ENCODE measurements at places on chromosomes 1 and 21.

- DNase-seq = no peak
These were observed 161.7 kb upstream of the EDN2 start for GRCh38 chr1:41646186-41646585.

GRCh38 chr1:41662765-41663437 lies 178.4 kb upstream of the EDN2 start:
- no peak for DNase-seq

- DNase-seq = no peak
These were observed 59.4 kb downstream of the SYT6 start for GRCh38 chr1:114094363-114094634.

DNA sequence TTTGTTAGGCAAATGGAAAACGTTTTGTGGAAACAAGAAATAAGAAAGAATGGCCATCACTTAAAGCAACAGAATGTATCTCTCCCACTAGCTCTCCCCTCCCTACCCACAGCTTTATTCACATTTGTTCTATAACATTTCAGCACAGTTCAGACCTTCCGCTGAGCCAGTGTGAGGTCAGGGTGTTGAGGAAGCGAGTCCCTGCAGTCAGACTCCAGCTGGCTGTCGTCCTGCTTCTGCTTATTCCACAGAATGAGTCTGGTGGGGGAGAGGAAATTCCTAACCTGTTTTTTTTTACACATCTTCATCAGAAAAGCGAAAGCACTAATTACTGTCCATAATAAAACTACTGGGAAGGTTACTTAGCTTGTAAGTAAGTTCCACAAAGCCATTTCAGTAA lies 39.0 kb downstream of the MRPL39 start:
- DNase-seq = no peak

- no peak for DNase-seq
These were observed 790 bp downstream of the RPS8 start for GRCh38 chr1:44775930-44776729.

DNA sequence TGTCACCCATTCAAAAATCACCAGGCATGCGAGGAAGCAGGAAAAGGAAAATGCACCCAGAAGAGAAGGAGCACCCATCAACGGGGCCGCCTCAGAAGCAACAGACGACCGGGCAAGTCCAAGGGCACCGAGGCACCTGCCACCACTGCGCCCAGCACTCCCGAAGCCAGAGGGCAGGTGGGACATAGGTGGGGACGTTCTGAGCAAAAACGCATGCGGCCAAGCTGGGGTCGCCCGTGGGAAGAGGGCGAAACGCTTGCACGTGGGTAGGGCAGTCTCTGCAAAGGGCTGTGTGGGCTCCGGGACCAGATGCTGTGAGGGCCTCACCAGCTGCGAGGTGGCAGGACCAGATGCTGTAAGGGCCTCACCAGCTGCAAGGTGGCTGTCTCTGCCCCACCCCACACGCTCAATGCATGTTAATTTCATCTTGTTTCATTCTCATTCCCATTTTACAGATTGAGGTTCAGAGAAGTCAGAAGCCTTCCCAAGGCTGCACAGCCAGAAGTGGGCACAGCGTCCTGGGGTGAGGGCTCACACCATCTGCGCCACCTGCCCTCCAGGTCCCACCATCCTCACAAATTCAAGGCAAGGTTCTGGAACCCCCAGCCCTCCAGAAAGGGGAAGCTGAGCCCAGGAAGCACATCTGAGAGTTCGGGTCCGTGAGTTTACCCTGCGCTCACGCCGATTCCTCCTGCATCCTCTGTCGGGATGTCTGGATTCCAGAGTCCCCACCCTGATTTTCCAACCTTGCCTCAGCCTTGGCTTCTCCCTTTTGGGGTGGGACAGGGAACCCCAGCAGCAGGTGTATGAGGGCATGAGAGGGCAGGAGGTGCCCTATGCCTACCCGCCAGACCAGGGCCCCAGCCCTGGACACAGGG lies 8.2 kb upstream of the SAMD11 start:
- no peak for DNase-seq

- peak; percentile 21 for DNase-seq
These were observed 894 bp downstream of the EPB41 start for GRCh38 chr1:28915031-28915895.

- DNase-seq = no peak
These were observed 44.2 kb upstream of the MAB21L3 start for GRCh38 chr1:116066868-116067565.

DNA sequence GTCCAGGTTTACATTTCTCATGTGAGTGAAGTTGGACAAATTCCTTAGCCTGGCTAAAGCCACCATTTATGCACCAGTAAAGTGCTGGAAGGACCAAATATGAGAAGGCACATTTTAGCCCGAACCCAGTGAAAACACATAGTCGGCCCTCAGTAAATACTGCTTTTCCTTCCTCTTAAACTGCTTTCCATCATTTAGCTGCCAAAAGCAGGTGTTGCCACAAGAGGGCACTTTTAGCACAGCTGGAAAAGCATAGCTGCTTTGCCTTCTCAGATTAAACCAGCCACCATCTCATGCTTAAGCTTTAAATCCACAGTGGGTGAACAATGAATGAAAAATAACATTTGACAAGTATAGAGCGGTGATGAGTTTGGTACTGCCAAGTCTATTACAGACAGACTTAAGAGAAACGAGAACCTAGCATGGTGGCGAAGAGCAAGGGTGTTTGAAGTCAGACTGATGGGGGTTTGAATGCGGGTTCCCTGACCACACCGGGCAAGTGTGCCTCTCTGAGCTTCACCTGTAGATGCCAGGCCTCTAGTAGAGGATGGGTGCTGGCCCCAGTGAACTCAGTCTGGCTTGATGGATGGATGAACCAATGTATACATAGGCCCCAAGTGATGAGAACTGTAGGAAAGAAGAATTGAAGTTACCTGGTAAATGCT lies 57.8 kb downstream of the SLC35D1 start:
- DNase-seq = peak; percentile 18

GRCh38 chr1:3727042-3727824 lies 25.0 kb upstream of the CCDC27 start:
- DNase-seq = no peak

- DNase-seq = no peak
These were observed 206.0 kb upstream of the USP24 start for GRCh38 chr1:55420929-55421716.

- no peak for DNase-seq
These were observed 15.7 kb downstream of the MAP3K21 start for GRCh38 chr1:233343262-233343661.

DNA sequence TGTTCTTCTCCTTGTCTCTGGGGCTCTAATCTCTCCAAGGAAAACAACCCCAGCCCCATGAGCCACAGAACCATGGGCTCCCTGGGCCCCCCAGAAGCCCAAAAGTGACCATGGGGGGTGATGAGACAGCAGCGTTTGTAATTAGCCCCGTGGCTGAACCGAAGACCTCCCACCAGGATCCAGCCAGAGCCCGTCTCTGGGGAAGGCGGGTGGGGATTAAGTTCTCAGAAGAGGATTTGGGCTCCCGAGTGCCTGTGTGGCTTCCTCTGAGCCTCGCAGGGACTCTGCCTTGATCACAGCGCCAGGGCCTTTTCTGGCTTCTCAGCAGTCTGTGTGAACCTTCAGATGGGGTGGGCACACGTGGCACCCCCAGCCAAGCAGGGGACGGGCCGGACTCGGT lies 77.0 kb downstream of the ALPL start:
- DNase-seq = no peak

GRCh38 chr1:60541831-60542532 lies 468.4 kb upstream of the C1orf87 start:
- DNase-seq = no peak

- no peak for DNase-seq
These were observed 136.5 kb downstream of the ZZZ3 start for GRCh38 chr1:77545970-77546369.

DNA sequence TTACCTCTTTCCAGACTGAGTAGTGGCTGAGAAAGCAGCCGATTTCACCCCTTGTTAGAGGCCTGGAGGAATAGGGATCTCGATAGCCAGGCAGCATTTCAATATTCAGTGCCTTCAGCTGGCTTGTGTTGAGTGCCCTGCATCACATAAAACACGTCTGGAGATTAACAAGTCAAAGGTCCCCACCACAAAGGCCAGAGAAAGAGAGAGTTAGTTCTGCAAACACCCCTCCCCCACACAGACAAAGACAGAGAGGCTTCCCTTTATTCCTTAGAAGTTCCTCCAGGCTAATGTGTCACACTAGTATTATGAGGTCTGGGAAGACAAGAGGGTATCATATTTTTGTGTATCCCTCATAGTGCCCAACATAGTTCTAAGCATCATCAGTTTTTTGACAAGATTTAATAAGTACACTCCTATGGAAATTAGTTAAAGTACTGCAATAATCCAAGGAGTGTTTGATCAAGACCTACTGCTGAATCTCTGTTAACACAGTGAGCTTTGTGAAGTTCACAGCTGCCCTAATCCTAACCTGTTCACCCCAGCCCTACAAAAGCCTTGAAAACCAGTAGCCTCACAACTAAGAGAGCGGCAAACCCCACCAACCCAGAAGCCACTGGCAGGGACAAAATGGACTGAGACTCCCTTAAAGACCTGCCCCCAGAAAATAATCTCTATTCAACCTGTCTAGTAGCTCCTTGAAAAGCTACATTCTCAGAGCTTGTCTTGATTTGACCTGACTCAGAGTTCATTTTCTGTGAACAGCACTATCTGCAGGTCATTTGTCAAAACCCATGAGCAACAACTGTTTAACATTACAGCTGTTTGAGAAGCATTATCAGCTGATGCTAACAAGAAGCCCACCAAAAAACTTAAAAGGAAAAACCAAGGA lies 91.9 kb downstream of the COLGALT2 start:
- DNase-seq = no peak

DNA sequence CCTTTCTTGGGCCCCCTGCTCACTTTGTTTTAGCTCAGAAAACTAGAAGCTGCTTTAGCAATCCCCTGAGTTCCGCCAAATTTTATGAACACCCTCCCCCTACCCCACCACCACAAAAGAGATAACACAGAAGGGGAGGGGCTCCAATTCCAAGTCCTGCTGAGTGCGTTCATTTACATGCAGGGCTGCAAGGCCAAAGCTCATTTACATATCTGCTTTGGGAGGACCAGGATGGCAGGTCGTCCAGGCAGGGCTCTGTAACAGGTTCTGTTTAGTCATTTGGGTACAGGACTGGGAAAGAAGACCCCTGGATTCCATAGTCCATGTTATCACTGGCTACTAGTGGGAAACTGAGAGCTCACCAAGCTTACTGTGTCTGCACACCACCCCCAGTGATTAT lies 35.9 kb upstream of the KIF21B start:
- DNase-seq = no peak

DNA sequence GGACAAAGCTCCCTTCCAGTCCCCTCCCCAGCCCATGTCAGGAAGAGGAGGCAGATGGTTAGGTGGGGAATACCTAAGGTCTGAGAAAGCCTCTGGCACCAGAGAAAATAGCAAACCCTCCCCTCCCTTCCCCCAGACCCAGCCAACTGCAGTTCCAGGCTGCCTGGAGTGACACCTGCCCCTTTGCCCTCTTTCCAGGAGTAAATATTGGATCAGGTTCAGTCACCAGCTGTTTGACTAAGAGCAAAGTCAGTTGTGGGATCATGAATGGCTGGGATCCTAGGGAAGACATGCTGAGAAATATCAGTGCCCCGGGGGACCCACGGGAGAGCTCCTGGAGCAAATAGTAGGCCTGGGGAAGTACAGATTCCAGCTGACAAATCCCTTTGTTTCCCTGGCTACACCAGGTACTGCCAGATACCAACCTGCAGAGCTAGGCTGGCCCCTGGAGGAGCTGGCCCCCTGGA lies 12.2 kb upstream of the CDK18 start:
- DNase-seq = no peak

DNA sequence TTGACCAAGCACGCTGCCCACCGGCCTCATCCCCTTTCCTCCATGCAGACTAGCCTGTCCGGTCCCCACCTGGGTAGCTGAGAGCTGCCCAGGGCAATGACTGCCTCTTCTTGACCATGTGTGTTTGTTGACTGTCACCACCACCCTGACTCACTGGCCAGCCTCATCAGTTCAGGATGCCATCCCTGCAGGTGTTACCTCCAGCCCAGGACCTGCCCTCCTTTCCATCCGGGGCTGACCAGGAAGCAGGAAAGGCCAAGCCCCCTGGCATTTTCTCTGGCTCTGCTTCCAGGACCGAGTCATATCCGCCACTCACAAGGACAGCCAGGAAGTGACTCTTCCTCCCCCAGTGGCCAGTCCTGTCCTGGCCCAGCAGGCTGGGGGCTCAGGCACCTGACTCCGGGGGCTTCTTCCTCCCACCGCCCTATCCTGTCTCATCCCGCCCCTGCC lies 17.1 kb downstream of the EPHA2 start:
- no peak for DNase-seq

- DNase-seq = peak; percentile 36
These were observed 520 bp downstream of the TMEM201 start for GRCh38 chr1:9589144-9589718.

DNA sequence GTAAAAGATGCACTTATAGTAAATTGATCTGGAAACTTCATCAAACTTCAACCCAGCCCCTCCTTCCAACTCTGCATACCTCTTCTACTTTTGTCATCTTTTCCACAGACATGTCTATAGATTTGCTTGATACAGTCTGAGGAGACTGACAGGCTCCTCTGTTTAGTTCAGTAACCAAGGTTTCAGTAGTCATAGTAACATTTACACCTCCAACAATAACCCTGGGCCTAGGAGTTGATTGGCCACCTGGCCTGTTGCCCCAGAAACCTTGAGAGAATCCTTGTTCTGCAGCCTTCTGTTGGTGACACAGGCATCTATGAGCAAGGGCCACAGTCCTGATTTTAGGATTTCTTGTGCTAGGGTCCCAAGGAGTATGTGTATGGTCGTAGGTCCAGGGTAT lies at the start of gene CFAP141:
Gene CFAP141 (minus strand): TSS at position 138 of the 400 bp plus-strand sequence. CDS start 26 bp downstream, at position 112.
- no peak for DNase-seq

- DNase-seq = no peak
These were observed 932.9 kb downstream of the ADGRL2 start for GRCh38 chr1:82733645-82734044.

DNA sequence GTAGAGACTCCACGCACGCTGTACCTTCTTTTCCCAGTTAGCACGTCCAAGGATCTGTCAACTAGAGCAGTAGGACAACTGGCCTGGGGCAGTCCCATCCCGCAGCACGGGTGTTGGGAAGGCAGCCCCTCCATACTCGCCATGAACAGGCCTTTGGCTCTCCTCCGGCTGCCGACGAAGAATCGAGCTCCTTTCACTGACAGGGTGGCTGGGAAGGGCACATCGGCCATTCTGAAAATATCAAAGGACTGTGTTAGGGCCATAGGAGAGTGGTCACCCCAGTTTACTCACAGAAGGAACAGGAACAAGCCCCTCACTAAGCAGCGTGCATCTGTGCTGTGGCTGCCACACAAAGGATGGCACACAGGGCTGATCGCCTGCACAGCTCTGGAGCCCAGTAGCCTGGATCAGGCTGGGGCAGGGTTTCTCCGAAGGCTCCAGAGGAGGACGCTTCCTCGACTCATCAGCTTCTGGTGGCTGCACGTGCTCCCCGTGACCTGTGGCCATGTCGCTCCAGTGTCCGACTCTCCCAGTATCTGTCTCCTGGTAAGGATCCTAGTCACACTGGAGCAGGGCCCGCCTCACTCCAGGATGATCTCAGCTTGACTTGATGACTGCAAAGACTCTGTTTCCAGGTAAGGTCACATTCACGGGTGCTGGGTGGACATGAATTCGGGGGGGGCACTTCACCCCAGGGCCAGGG lies 8.9 kb downstream of the KRTAP10-1 start:
- DNase-seq = no peak

- DNase-seq = no peak
These were observed 11.3 kb downstream of the THEM4 start for GRCh38 chr1:151897991-151898431.

All from activated B cell treated with CpG ODN at 0.5 μM for 24 hours (primary cell).